ENCODE measurements at places on chromosomes 7 and 10.

GRCh38 chr10:19803676-19804075 lies 12.6 kb upstream of the PLXDC2 start:
- DNase-seq = no peak

GRCh38 chr7:2384354-2385243 lies 18.8 kb upstream of the CHST12 start:
- DNase-seq = peak; percentile 52

DNA sequence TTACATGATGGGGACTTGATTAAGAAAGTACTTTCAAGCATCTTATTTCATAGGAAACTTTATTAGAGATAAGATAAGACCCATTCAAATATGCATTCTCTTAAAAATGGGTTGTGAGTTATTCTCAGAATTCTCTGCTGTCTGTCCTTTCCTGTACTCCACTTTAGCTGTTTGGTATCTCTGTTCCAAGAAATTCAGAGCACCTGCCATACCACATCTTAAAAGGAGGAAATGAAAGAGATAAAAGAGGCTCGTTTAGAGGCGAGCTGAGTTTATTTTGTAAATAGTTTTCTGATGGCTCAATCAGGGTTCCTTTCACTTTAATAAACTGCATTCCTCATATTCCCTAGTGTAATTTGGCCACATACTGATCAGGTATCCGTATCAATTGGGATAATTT lies 87.2 kb downstream of the MDFIC start:
- DNase-seq = no peak

- no peak for DNase-seq
Measured at GRCh38 chr10:77970869-77971803, 44.6 kb upstream of the DLG5 start.

DNA sequence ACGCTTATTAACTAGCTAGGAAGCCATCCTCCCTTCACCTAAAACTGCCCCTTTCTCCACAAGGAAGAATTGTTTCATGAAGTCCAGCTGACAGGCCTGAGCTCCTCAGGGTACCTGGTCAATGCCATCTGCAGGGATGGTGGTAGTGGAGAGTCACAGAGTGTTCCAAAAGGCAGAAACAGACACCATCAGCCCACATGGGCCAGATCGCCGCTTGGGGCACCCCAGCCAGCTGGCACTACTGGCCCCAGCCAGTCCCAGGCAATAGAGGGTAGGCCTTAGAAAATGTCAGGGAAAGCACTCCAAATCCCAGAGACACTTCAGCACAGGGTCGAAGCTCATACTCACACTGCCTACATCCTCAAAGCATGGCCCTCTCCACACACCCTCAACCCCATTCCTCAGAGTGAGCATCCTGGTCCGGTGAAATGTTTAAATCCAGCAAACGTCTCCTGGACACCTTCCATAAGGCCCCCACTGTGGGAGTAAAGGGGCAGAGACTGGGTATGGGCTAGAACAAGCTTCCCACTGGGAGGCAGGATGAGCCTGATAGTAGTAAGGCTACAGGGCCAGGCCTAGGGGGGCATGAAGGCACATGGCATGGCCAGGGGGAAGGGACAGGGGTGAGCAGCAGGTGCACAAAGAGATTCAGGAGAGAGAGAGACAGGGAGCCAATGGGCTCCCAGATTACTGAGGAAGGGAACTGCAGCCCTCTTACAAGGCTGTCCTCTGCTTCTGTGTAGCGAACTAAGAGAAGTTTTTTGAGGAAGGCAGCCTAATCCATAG lies 1.9 kb downstream of the LRRC20 start:
- no peak for DNase-seq

- DNase-seq = no peak
Measured at GRCh38 chr10:36540611-36541010, 584.8 kb upstream of the ANKRD30A start.

DNA sequence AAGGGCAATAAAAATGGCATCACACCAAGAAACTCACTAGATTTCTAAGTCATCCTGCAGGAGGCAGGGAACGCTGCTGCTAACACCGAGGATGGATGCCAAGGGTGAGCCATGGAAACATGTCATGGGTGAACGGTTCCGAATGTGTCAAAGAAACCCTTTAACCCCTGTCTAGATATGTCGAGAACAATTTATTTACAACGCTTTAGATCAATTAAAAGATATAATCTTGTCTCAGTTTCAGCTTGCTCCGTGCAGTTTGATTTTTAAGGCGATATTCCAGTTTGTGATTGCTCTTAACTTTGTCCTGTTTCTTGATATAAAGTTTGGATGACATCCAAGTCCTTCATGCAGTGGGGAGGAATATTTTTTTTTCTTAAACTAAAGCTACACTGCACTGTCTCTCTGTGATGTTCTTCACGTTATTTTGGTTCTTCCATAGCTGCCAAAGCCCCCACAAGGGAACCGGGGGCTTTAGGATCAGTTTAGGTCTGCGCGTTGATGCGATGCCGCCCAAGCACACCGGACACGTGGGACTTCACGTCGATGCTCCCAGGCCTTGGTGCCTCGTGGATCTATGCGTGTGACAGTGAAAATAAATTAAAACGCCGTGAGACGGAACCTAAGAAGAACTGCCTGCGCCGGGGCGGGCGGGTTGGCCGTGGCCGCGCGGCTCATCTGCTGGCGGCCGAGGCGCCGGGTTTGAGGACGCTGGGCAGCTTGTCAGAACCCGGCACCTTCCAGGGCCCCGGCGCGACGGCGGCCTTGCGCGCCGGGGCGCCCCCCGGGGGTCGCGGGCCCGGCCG lies 220.3 kb downstream of the PHTF2 start:
- peak; percentile 41 for DNase-seq

DNA sequence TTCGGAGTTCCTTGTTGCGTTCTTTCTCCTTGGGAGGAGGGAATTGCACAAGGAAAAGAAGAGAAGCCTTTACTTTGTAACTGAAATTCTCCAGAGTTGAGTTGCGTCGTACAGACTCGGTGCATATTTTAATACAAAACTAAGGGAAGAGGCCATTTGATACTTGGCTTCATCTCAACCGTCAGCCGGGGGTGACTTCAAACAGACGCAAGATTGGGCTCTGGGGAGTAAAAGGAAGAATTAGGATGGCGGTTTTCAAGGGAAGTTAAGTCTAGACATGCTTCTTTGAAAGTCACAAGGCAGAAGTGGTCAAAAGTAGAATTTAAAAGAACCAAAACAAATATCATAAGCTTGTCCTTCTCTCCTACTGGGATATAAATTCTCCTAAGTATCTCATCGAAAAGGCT lies 1.6 kb downstream of the PRR15 start:
- peak; percentile 39 for DNase-seq

DNA sequence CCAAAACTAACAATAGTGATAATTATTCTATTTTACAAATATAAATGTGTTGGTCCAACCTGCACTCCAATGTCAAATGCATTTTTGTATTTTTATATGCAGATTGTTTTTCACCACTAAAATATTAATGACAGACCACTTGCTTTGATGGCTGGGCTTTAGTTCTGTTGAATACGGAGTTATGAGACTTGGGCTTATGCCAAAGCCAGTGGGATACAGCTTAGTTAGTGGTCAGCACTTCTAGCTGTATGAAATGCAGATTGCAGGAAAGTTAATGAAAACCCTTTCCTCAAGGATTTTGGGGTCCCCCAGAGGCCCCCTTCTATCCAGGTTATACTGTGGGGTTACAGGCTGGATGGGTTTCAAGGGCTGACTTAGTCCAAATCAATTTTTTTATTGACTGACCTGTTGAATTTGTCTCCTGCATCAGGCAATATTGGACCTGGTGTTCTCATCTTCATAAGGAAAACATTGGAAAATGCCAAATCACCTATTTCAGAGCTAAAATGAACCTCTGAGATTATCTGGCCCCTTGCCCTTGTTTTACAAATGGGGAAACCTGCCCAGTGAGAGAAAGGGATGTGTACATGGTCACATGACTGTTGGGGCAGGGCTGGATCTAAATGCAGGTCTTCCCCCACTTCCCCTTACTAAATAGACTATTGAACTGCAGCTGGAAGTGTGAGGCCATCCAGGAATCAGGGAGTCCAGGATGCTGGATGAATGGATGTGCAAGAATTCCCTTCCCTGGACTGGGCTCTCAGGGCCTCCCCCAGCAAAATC lies 1085.3 kb downstream of the KCNMA1 start:
- DNase-seq = no peak

DNA sequence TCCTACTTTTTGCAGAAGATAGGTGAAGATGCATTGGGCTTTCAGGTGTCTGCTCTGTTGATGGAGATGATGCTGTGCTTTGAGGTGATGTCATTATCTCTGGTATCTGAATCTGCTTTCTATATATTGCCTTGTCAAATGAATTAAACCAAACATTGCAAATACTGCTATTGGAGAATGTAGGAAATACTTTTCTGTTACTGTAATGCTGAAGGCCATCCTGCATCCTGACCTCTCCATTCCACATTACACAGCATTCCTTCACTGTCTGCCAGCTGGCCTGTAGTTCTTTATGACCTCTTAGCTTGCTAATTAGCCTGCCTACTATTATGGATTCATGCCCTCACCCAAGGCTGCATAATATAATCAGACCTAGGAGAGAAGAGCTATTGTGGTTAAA lies 73.2 kb downstream of the VCL start:
- DNase-seq = no peak

GRCh38 chr7:151091431-151091830 lies 5.2 kb downstream of the AGAP3 start:
- DNase-seq = peak; percentile 48

- no peak for DNase-seq
Measured at GRCh38 chr10:7853226-7853842, 35.0 kb downstream of the TAF3 start.

GRCh38 chr7:137578541-137578940 lies 235.0 kb upstream of the PTN start:
- DNase-seq = no peak

GRCh38 chr7:157909370-157909769 lies 572.6 kb downstream of the DNAJB6 start:
- DNase-seq = no peak

DNA sequence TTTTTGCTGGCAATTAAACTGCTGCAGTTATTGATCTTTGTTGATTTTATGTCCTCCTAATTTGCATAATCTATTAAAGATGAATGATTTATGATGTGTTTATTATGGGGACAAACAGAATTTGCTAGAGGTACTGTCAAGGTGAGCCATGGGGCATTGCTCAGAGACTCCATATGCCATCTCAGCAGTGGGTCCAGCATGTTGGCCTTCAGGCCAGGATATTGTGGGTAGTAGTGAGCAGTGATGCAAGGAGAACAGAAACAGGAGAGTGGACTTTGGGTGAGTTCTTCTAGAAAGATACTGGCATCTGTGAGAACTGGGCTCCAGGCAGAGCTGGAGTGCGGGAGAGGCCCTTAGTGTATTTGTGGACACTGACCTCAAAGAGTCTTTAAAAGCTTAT lies 65.9 kb downstream of the PAX2 start:
- DNase-seq = no peak

DNA sequence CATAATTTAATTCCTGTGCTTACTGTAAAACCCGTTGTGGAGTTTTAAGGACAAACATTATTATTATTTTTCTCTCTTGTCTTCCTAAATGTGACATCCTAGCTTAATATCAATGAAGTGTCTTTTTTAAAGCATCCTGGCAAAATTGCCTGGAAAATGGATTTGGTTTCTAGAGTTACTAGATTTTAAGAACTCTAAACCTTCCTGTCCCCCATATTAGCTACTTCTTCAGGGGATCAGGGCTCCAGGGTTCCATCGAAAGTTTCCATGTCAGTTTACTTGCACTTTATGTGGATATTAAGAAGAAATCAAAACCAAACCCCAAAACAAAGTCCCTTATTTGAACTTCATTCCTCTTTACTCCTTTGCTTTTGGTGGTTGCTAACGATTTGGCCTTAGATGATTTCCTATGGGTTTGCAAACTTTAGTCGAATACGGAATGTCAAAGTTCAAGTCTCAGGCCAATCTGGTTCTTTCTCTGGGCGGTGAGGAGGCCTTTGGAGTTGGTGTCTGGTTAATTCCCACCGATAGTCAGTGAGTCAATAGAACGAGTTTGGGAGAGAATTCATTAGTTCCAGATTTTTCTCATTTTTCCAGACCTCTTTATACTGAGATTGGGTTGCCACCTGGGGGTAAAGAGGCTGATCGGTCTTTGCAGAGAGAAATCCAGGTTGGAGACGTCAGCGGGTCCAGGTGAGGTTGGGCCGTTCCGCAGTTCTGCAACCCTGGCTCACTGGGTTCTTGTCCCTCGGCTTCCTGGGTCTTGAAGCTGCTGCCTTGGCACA lies 1.1 kb downstream of the CUX1 start:
- DNase-seq = no peak

- DNase-seq = no peak
Measured at GRCh38 chr10:63206997-63207811, 74.1 kb downstream of the NRBF2 start.

DNA sequence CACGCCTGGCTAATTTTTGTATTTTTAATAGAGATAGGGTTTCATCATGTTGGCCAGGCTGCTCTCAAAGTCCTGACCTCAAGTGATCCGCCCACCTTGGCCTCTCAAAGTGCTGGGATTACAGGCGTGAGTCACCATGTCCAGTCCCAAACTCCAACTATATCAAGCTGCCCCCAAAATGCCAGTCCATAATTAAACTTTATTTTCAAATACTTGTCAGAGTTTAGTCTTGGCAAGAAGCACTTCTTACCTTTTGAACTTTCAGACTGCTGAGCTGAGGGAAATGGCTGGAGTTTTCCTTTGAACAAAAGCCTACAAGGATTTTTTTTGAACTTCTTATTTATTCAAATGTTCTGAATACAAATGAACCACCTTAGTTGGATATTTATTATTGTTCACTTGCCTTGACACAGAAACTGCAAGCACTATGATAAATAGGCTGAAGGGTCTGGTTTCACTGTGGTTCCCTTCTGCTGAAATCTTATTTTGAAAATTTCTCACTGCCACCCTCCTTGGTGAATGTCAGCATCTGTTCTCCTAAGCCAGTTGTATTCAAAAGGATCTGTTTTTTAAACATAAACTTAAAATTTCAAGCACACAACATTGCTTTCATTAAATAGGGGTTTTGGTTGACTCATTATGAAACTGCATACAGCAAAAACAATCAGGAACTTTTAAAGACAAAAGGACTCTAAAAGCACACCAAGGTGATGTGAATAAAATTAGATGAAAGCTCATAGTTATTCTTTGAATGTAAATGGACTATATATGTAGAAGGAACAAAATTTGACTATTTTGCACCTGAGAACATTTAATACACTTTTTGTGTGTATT lies 101.7 kb upstream of the SLC26A5 start:
- no peak for DNase-seq

- no peak for DNase-seq
Measured at GRCh38 chr7:69659983-69660382, 61.7 kb downstream of the AUTS2 start.

DNA sequence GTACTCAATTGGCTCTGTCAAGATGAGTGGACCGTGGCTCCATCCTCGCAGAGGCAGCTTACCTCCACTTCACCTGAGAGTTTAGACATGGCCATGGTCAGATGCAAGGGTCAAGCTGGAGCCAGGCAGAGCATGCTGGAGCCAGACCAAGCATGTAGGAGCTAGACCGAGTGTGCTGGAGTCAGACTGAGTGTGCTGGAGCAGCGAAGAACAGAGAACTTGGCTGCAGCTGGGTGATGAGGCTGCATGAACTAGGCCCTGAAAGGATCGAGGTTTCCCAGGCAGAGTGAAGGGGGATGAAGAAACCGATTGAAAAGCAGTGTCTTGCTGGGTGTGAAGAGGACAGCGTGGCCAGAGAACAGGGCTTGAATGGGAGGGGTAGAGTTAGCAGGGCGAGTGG lies 86.1 kb downstream of the MKI67 start:
- DNase-seq = no peak

GRCh38 chr7:27130540-27131389 lies at the start of gene HOXA4:
Gene HOXA4 (minus strand): TSS chr7:27130757. CDS start chr7:27130733, 24 bp downstream.
- peak; percentile 55 for DNase-seq

All from hematopoietic multipotent progenitor cell (in vitro differentiated cells).